Activated CD4-positive, alpha-beta T cell treated with anti-CD3 and anti-CD28 coated beads, Interleukin-10, Interleukin-2, amounts not matched to agents 100 ng/mL and 50 ng/mL, durations not matched to agents 16 hours and 8 hours (primary cell): ENCODE measurements at places on chromosomes 6 and 20.

GRCh38 chr6:155872961-155873360 is 417.3 kb upstream of the NOX3 start:
- no peak for DNase-seq

DNA sequence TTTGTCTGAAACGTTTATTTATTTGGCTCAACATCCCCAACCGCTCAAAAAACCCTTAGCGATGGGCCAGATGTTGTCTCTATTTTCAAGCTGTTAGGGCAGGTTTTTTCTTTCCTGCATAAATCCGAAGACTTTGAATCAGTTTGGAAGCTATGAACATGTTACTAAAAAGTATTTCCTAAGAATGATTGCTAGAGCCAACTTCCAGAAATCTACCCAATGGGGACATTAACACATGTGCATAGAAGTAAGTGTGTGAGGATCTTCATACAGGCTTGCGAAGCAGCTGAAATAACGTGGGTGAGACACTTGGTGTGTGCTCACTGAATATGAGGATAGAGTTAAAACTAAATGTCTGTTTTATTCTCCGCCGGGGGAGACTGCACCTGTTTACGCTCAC is 106.8 kb downstream of the BCAS1 start:
- DNase-seq: no peak

- DNase-seq: no peak
These were observed 24.1 kb upstream of the EPB41L1 start for GRCh38 chr20:36130390-36130789.

- no peak for DNase-seq
These were observed 60.4 kb upstream of the RSPO3 start for GRCh38 chr6:127058027-127058426.

DNA sequence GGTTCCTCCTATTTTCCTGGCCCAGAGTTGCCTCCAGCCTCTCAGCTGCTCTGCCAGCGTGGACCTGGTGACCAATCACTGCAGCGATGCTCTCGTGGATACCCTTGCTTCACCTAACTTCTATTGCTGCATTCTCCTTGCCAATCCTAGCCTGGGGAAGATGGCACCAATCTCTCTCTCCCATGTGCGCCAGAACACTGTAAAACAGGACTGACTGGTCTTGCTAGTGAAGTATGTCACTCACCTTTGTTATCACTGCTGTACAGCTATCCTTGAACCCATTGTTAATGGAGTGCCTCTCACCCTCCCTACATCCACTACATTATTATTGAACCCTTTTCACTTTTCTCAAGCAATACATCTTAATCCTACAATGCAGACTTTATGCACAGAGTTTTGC is 80.1 kb downstream of the LYRM4 start:
- DNase-seq: no peak

DNA sequence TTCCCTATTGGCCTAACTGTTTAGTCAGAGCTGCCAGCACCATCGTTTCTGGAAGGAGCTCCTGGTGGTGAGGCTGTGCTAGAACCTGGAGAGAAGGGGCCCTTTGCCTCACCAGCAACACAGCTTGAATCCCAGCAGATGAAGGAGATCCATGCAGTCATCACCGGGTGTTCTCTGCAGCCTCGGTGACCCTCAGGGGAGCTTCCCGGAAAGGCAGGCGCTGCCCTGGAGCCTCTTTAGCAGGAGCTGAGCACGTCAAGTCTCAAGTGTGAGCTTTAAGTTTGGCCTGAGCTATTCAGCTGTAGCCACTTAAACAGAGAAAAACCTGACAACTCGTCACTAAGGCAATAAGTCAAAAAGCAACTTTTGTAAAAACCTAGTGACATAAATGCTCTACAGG is 181.2 kb upstream of the FOXQ1 start:
- DNase-seq: no peak

GRCh38 chr6:55180258-55180657 is 5.9 kb downstream of the HCRTR2 start:
- no peak for DNase-seq

DNA sequence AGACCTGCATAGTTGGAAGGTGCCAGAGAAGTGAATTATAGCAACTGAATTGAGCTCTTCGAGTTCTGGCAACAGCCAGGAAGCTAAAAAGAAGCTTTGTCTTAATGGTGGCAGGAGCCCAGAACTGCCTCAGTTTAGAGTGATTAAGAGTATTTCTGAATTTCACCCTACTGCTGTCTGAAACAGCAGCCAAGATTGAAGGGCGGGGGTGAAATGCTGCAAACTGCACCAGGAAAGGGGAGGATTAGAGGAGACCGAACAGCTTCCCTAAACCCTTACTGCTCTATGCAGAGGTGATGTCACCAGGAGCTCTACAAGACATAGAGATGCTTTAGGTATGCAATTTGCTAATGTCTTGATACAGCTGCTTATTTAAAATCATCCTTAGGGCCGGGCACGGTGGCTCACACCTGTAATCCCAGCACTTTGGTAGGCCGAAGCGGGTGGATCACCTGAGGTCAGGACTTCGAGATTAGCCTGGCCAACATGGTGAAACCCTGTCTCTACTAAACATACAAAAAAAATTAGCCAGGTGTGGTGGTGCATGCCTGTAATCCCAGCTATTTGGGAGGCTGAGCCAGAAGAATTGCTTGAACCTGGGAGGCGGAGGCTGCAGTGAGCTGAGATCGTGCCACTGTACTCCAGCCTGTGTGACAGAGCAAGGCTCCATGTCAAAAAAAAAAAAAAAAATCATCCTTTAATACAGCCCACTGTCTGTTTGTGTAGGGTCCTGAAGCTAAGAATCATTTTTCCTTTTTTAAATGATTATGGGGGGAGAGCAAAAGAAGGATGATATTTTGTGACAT is 91.7 kb upstream of the IYD start:
- no peak for DNase-seq
